ENCODE measurements at places on chromosomes 13 and 19.

GRCh38 chr13:47317356-47317755 lies 420.5 kb upstream of the HTR2A start:
- DNase-seq = no peak

DNA sequence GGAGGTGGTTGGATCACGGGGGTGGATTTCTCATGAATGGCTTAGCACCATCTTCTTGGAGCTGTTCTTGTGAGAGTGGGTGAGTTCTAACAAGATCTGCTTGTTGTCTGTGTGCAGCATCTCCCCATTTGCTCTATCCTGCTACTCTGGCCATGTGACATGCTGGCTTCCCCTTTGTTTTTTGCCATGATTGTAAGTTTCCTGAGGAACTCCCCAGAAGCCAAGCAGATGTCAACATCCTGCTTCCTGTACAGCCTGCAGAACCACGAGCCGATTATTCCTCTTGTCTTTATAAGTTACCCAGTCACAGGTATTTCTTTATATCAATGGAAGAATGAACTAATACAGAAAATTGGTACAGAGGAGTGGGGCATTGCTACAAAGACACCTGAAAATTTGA lies 2.3 kb upstream of the SIGLEC12 start:
- DNase-seq = no peak

- DNase-seq = no peak
Observed at GRCh38 chr19:18894254-18895037, 1.5 kb downstream of the CERS1 start.

GRCh38 chr19:7652061-7652641 lies 15.2 kb downstream of the STXBP2 start:
- peak; percentile 81 for DNase-seq

- no peak for DNase-seq
Observed at GRCh38 chr13:31859571-31859970, 120.2 kb downstream of the RXFP2 start.

DNA sequence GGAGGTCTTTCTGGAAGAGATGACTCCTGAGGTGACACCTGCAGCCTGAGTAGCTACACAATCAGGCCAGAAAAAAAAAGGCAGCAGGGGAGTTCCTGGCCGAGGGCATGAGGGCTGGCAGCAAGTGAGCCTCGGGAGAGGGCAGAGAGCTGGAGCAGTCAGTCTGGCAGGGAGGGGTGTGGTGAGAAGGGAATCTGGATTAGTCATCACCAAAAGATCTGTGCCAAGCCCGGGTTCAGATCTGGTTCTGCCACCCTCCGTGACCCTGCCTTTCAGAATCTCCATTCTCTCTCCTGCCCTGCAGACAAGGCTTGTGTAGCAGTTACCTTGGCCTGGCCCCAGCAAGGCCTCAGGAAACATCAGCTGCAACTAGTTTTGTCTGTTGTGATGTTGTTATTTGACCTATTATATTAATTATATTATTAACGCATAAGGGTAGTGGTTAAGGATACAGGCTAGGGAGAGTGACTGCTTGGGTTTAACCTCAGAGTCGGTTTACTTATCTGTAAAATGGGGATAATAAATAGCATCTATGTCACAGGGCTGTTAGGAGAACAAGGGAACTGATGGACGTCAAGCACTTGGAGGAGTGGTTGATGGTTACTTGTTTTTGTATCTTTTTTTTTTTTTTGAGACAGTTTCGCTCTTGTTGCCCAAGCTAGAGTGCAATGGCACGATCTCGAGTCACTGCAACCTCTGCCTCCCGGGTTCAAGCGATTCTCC lies 2.7 kb upstream of the CAPNS1 start:
- no peak for DNase-seq

- no peak for DNase-seq
Observed at GRCh38 chr19:6047741-6048251, 62.5 kb downstream of the RFX2 start.

- DNase-seq = no peak
Observed at GRCh38 chr13:46373623-46374022, 13.4 kb downstream of the RUBCNL start.

DNA sequence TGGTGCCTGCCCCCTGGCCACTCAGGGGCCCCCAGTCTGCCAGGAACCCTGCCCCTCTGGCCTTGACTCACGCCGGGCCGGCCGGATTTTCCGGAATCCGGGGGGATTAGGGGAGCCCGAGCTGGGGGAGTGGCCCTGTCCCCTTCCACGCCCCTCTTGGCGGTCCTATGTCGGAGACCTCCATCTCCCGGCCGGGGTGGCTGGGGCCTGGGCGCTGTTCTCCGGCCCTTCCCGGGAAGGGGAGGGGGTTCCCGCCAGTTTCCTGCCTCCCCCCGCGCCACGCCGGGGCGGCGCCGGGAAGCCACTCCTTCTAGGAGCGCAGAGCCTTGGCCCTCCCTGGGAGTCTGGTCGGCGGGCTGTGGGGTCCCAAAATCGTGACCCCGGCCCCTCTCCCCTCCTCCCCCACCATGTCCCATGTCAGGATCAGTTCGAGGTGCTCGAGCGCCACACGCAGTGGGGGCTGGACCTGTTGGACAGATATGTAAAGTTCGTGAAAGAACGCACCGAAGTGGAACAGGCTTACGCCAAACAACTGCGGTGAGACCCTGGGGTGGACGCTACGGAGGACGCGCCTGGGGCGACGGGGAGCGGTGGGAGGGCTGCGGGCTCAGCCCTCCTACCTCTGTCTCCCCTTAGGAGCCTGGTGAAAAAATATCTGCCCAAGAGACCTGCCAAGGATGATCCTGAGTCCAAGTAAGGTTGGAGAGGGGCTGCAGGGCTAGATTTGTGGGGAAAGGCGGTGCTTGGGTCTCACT lies 1.3 kb downstream of the TRIP10 start:
- no peak for DNase-seq

DNA sequence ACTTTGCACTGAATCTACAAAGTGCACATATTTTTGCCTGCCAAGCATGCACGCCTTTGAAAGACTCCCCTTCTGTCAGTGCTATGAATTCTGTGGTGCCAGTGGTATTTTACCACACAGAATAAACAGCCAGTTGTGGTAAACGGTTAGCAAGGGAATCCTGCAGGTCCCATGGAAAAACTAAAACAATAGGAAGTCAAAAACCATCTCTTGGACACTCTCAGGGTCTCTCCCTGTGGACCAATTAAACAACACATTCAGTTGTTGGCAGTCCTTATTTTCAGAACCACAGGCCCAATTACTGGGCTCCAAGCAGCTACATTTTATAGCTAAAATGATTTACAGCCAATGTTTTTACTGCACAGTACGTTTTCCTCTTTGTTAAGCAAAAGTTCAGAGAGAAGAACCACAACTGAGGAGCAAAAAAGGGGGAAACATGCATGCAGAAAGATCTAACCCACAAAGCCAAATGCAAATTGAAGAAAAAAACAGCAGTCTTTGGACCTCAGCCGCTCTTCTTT lies 116.9 kb downstream of the KCTD12 start:
- no peak for DNase-seq

- no peak for DNase-seq
Observed at GRCh38 chr13:98508685-98509084, 68.2 kb downstream of the STK24 start.

DNA sequence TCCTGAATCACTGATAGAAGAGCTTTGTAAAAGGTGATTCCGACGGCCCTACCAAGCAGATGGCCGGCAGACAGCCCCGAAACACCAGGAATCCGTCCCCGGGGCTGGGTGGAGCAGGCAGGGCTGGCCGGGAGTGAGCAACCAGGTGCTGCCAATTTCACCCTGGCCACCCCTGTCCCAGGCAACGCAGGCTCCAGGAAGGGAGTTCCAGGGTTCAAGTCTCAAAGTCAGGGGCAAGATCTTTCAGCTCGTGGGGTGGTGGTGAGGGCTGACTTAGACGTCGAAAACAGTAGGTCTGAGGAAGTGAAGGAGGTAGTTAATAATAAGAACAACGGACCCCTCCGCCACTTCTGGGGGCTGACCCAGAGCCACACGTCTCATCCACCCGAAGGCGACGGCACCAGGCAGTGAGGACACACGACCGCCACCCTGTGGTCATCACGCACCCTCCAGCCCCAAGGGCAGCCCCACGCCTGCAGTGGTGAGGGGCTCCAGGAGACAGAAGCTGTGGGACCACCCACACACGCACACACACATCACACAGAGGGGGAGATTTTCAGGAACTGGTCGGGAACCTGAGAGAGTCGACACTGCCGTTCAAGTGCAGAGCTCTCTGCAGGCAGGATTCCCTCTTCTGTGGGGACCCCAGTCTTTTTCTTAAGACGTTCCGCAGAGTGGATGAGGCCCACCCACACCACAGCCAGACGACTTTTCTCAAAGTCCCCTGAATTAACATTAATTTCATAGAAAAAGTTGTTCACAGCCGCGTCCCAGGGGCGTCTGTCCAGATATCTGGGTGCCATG lies 67.2 kb downstream of the SPACA7 start:
- DNase-seq = no peak

GRCh38 chr19:13842291-13843103 lies 34.4 kb upstream of the NANOS3 start:
- DNase-seq = peak; percentile 65

- no peak for DNase-seq
Observed at GRCh38 chr13:88103824-88104223, 432.7 kb downstream of the SLITRK5 start.

DNA sequence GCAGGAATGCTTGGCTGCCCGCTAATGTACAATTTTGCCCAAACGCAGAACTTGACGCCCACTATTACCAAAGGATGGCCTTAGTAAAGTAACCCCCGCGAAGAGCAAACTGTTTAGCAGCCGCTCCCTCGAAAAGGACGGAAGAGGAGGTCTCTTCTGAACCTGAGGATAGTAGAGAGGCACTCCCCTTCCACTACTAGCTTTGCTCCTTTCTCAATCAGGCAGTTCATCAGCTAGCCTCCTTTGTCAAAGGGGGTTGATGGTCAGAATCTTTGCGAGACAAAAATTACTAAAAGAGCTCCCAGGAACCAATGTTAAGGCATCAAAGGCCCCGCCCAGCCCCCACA lies 534 bp downstream of the CAB39L start:
- DNase-seq = no peak

- no peak for DNase-seq
Observed at GRCh38 chr13:22141716-22142115, 470.8 kb downstream of the FGF9 start.

DNA sequence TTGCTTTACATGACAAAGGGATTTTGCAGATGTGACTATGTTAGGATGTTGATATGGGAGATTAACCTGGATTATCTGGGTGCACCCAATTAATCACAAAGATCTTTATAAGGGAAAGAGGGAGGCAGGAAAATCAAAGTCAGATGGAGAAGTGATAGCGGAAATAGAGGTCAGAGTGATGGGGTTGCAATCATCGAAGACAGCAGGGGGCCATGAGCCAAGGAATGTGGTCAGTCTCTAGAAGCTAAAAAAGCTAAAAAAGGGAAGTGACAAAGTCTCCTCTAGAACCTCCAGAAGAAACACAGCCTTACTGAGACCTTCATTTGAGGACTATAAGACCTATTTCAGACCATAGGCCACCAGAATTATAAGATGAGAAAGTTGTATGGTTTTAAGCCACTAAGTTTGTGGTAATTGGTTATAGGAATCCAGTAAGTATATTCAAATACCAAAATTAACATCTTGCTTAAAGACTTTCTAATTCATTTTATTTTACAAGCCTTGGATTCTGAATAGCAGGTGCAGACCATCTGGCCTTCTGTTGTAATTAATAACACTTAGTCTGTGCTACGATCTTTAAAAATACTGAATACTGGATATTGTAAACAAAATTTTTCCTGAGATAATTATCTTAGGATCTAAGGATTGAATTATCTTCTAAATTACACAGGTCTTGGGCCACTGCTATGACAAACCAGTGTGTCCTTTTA lies 493.4 kb upstream of the PCDH20 start:
- DNase-seq = no peak

DNA sequence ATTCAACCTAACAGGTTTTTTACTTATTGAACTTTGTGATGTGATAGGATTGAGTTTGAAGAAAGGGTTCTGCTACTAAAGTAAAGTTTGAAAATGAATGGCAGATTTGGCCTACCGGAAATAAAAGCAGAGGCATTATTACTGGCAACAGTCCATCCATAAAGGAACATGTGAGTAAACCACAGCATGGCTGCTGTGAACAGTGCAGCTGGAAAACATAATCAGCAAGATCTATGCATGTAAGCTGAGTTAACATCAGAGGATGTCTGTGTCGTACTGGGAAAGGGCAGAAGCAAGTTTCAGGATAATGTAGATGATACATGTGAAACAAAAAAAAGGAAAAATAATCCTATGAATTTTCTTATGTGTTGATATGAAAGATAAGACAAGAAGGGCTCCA lies 87.6 kb downstream of the CYSLTR2 start:
- no peak for DNase-seq

- no peak for DNase-seq
Observed at GRCh38 chr19:10184636-10185035, 10.1 kb downstream of the DNMT1 start.

DNA sequence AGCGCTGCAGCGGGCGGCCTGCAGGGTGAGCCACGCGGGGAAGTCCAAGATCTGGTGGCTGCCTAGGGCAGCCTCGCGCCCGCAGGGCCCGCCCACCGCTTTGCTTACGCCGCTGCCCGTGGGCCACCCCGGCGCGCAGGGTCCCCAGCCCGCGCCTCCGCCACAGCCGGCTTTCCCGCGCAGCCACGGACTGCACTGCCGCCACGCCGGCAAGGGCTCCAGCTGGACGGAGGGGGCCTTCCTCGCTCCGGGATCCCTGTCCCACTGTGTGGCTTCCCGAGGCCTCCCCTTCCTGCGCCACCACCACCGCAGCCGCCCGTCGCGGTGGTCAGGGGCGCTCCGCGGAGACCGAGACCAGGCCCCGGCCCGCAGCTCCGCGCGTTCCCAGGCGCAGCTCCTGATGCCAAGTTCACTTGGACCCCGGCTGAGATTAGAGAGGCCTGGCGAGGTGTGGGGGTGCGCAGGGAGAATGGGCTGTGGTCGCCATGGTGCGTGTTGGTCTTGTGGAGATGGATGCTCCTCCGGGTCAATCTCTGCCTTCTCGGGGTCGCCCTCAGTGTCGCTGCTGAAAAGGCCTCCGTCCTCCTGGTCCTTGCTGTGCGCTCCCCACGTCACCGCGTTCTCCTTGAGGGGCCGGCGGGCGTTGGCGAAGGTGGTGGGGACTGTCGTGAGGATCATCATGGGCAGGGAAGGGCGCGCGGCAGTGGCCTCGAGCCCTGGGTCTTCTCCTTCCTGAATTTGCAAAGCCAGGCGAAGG lies 17.9 kb upstream of the RNF17 start:
- DNase-seq = no peak

- DNase-seq = no peak
Observed at GRCh38 chr13:40143106-40143505, 487.6 kb downstream of the COG6 start.

DNA sequence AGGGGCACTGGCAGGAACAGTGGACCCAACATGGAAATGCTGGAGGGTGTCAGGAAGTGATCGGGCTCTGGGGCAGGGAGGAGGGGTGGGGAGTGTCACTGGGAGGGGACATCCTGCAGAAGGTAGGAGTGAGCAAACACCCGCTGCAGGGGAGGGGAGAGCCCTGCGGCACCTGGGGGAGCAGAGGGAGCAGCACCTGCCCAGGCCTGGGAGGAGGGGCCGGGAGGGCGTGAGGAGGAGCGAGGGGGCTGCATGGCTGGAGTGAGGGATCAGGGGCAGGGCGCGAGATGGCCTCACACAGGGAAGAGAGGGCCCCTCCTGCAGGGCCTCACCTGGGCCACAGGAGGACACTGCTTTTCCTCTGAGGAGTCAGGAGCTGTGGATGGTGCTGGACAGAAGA lies 4.1 kb downstream of the KLK2 start:
- no peak for DNase-seq

GRCh38 chr13:98977568-98978265 lies at the start of gene DOCK9:
Gene DOCK9, minus strand, starts transcription at chr13:98978064. Its CDS starts 155 bp downstream, at chr13:98977909.
- DNase-seq = no peak

Measured in stimulated activated CD4-positive, alpha-beta T cell treated with anti-CD3 and anti-CD28 coated beads, Interleukin-15, amount 100 ng/mL, for 1 hour (primary cell).